GOT3 (cell line): ENCODE measurements at places on chromosomes 1 and 21.

- no peak for DNase-seq
Measured at GRCh38 chr21:32004291-32004690, 131.5 kb downstream of the HUNK start.

- no peak for DNase-seq
Measured at GRCh38 chr1:24374891-24375786, 38.4 kb downstream of the STPG1 start.

DNA sequence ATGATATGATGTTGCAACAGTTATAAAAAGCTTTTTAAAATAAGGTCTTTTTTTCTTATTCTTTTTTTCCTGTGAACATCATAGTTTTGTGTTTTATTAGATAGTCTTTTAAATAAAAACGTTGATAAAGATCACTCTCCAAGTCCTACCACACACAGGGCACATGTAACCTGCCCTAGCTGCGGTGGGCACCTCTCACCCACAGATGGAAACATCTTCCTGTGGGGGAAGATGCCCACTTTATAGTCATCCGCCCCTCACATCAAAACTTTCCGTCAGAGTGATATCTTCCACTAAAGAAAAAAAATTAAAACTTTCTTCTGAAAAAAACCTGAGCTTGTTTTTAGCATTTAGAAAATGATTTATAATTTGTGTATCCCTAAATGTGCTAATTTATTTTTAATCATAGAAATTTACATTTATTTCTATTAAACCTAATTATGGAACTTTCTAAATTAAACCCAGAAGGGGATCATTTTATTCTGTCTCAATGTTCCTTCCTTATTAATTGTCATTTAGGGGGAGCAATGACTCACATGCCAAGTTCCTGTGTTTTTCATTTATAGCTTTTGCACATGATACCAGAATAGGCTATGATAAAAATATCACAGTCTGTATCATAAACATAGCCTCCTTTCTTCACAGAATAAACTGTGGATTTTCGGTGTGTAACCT, 24.7 kb downstream of the TNFRSF9 start:
- DNase-seq = no peak

- DNase-seq = no peak
Measured at GRCh38 chr1:110170766-110171733, 20.8 kb downstream of the SLC6A17 start.

GRCh38 chr1:28358716-28359115, 10.8 kb upstream of the PHACTR4 start:
- DNase-seq = no peak
